ENCODE measurements at places on chromosomes 4 and X.

DNA sequence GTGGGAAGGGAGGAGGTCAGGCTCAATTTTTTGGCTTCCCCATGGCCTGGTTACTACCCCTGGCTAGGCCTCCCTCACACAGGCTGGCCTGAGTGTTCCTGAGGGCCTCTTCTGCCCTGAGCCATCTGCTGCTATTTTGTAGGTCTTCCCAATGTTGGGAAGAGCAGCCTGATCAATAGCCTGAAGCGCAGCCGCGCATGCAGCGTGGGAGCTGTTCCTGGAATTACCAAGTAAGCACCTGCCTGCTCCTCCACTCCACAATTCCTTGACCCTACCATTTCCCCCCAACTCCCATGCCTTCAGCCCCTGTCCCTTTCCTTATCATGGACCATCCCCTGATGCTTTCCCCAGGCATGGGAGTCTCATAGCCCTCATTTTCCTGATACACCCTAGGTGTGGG is 20.8 kb downstream of the GNL3L start:
- H3K4me1 ChIP-seq: no peaks in the 10 kb centered on the region
- no peak for DNase-seq
- no peaks in the 10 kb centered on the region for H3K27me3 ChIP-seq
- H3K36me3 ChIP-seq: peaks cover 38% of the 10 kb centered on the region

DNA sequence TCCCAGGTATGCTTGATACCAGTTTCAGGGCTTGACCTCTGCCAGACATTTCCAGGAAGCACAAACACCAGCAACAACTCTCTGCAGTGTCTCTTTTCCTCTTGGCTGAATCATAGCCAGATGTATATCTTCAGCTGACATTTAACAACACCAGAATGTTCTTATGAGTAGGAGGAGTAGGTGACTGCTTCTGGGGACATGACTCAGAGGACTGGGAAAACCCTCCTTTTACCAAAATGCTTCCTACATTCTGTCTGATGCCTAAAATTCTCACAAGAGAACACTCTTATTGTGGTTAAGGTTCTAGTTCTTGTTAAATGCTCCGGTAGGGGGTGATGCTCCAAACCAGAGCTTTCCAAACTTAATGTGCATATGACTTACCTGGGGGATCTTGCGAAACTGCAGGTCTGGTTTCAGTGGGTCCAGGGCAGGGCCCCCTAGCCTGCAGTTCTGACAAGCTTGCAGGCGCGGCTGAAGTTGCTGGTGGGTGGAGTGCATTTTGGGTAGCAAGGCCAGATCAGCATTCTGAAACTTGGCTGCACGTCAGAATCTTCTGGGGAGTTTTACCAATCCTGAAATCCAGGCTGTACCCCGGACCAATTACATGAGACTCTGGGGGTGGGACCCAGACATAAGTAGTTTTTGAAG is 329.3 kb upstream of the RPS6KA3 start:
- no peaks in the 10 kb centered on the region for H3K27me3 ChIP-seq
- H3K36me3 ChIP-seq: no peaks in the 10 kb centered on the region
- no peaks in the 10 kb centered on the region for H3K4me1 ChIP-seq
- H3K4me3 ChIP-seq: no peak overlapping the region

DNA sequence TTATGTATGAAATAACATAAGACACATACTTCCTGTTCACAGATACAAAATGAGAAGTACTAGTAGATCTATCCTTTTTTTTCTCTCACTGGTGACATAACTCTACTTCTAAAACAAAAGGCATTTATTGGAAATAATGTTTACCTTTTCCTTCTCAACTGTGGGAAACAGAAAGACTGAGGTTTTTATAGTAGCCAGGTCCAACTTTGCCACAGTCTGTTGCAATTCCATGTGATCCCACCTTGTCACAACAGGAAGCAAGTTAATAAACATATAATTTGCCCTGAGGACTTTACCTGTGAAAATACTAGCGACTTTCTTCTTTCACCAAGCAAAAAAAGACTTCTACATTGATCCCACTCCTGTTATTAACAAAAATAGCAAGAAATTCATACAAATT is 475.8 kb downstream of the PDGFC start:
- DNase-seq: no peak
- H3K4me1 ChIP-seq: no peaks in the 10 kb centered on the region
- no peaks in the 10 kb centered on the region for H3K27me3 ChIP-seq
- H3K4me3 ChIP-seq: no peak overlapping the region

- no peak overlapping the region for H3K4me3 ChIP-seq
- DNase-seq: no peak
- no peaks in the 10 kb centered on the region for H3K27me3 ChIP-seq
- no peak overlapping the region for H3K27ac ChIP-seq
These were observed 42.4 kb upstream of the NOCT start for GRCh38 chr4:138972956-138973801.

- no peaks in the 10 kb centered on the region for H3K36me3 ChIP-seq
- H3K4me3 ChIP-seq: no peak overlapping the region
- H3K27me3 ChIP-seq: no peaks in the 10 kb centered on the region
- H3K27ac ChIP-seq: no peak overlapping the region
- DNase-seq: no peak
- no peaks in the 10 kb centered on the region for H3K4me1 ChIP-seq
These were observed 11.5 kb downstream of the LNX1 start for GRCh38 chr4:53579826-53580225.
